ENCODE measurements at places on chromosomes 4 and X.

DNA sequence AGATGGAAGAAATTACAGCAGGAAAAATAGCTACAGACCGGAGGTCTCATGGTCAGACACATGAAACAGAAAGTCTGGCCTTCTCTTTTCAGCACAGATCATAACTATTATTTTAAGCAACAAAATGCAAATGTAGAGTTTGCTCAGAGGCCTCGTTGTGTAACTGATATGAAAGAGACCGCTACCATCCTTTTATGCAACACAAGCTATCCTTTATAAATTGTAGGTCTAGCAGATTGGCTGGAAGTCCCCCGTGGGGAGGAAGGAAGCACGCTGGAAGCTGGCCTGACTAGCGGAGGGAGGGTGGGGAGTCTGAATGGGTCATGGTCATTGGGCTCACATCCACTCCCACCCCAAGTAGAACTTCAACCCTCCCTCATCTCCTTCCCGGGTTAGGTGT lies 27.7 kb downstream of the DMP1 start:
- DNase-seq, result no peak

GRCh38 chrX:51837921-51838320 lies 55.5 kb upstream of the MAGED1 start:
- no peak for DNase-seq

GRCh38 chr4:81946996-81947395 lies 426.8 kb downstream of the HNRNPD start:
- no peak for DNase-seq

GRCh38 chr4:95610061-95610569 lies 61.3 kb upstream of the UNC5C start:
- DNase-seq, result no peak

Measured in T47D (cell line).